ENCODE measurements at places on chromosomes 3 and 15.
A peak's percentile ranks its signal among the peaks of the same experiment; 100 is the strongest.

DNA sequence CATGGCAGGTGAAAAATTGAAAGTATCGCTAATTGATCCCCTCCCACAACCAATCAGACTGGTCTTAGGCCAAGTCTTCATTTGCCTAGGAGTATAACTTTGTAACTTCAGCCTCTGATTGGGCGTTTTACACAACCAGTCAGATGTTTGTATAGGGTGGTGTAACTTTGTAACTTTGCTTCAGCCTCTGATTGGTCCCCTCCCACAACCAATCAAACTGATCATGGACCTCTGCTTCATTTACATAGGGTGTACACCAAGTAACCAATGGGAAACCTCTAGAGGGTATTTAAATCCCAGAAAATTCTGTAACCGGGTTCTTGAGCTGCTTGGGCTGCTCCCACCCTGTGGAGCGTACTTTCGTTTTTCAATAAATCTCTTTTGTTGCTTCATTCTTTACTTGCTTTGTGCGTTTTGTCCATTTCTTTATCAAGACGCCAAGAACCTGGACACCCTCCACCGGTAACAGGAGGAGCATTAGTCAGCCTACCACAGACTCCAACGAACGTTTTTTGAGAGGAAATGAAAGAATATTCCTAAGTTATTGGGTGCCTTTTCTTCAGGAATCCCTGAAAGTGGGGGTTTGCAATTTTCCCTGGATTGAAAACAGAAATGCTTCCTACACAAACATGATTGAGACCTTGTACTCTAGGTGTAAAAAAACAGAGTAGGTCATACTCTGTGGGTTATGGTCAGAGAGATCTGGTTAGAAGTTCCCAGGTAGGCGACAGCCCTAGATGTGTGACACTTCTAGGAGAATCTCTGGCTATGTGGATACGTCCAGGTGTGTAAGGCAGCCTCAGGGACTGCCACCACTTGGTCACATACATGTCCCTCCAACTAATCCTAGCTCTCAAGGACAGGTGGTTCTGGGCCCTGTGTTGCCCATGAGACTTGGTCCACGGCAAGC lies 5.5 kb upstream of the SACM1L start:
- no peak for DNase-seq

DNA sequence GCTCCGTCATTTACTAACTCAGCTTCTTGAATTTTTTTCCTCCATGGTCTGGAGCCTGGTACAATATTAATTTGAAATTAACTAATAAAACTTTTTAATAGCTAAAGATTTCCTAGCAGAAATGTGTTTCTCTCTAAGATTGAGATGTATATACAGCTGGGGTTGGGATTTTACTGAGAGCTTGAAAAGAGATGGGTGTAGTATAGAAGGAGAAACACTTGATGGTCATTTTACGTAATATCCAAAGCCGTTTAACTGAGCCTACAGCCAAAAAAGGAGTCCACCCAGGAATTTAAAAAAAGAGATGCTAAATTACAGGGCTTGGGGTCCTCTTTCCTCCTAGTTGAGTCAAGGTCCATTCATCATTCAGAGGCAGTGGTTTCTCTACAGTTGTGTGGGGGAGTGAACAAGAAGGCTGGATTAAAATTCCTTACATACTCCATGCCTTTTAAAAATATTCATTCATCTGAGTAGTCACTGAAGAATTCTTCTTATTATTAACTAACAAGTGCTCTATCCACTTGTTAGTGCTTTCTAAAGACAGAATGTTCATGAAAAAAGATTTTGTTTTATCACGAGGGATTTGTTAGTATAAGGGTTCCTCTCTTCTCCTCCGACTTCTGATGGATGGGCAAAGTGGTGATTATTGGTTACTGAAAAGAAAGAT lies 255.3 kb upstream of the IL12A start:
- peak; percentile 79 for DNase-seq

DNA sequence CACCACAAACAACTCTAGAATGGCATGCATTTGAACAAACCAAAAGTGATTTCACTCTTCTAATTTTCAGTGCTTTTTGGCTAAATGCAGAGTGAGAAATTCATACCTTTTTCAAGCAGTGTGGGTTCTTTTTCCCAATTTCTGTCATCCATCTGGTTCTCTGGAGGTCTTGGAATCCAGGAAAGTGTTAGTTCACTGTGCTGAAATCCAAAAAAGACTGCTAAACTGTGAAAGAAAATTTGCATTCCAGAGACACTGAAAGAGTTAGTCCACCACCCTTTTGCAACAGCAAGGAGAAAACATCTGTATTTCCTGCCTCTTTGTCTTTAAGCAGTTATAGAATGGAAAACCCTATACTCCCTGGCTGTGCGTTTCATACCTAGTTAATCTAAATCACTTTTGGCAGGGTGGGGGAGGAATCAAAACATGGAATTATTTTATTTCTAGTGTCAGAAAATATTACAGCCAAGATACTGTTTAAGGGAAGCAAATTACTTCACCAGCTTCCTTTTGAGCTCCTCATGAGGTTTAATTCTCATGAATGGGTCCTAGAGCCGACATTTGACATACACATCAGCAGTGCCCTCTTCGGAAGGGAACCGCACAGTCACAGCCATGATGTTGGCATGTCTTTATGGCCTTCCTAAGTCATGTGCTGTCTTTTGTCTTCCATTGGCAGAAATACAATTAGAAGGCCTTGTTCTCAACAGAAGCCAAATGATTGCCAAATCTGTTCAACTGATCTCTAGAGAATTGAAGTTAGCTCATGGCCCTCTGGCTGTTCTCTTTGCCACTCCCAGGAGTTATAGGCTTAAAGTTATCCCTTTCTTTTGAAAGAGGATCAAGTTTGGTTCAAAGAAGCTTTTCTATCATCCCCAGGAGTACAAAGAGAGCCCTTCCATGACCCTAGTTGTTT lies 317.7 kb upstream of the TPRG1 start:
- DNase-seq = peak; percentile 68

DNA sequence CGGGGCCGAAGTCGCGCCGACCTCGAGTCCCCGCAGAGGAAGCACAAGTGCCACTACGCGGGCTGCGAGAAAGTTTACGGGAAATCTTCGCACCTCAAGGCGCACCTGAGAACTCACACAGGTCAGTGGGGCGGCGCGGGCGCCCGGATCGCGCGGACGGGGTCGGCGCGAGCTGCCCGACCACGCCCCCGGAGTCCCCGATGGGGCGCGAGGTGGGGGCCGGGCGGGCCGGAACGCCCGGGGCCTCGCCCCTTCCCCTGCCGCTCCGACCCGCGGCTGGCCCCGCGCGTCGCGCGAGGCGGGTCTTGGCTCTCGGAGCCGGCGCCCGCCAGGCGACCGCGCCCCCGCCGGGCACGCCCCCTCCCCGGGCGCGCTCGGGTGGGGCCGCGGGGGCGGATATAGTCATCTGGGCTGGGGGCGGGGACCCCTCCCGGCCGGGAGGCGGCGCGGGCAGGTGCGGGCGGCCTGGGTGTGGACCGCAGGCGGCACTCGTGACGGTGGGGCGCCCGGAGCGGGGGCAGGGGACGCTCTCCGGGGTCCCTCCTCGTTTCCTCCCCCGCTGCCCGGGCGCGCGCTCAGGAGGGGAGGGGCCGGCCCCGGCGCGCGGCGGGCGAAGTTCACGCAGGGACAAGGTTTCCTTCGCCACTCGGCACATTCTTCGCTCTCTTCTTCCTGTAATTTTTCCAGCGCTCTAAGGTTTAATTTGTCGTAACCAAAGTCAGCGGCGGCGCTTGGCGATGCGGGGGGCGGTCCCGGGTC lies 1.2 kb downstream of the KLF13 start:
- no peak for DNase-seq

DNA sequence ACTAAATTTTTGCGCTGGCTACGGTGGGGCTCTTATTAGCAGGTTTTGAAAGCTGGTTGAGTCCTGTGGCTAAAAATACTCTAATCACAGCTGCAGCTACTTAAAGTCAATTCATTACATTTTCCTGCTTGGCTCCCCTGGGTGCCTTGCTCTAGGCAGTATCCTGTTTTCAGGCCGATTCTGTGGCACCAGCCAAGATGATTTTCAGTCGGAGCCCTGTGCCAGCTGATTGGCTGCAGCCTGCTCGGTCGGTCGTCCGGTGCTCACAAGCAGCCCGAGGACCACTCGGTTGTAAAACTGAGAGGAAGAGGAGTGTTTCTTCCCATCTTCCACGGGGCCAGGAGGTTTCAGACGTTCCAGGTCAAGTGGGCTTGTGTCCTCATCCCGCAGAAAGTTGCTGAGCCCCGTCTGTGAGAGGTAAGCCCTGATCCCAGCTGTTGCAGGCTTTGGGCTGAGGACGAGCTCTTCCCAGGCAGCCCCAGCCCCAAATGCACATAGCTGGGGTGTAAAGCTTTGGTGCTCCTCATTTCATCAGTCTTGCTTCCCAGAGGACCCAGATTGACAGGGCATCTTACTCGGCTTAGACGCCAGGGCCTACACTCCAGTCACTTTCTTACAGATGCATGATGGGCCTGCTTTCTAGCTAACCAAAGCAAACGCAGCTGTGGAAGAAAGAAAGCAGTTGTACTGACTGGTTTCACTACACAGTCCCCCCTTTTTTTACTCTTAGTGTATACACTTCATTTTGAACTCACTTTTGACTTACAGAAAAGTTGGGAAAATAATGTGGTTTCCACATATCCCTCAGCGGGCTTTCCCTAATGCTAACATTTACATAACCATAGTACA lies 15.9 kb downstream of the LYSMD4 start:
- no peak for DNase-seq

DNA sequence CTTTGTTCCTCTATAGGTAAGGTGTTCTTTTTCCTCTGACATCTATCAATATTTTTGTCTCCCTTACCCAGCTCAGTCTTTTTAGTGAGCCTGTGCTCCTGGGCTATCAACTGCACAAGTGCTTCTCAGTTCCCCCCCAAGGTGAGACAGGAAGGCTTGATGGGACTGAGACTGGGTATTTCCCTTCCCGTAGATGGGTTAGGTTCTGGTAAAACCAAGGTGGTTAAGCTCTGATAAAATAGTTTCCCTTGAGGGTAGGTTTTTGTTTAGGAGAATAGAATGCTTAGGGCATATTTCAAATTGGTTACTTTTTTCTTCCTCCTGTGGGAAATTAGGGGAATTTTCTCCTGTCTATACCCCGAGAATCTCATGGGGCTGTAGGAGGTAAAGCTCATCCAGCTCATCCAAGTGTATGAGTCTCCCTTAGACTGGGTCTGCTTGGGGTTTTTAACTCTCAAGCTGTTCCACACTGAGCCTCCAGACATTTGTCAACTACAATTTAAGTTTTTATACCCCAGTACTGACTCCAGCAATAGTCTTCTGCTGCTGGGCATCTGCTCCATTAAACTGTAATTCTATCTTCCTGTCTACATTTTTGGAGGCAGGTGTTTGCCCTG lies 44.9 kb downstream of the OXSR1 start:
- DNase-seq = no peak

GRCh38 chr3:117600666-117601065 lies 891.1 kb downstream of the TUSC7 start:
- DNase-seq = no peak

GRCh38 chr3:184678317-184679055 lies 33.4 kb downstream of the MAGEF1 start:
- no peak for DNase-seq

DNA sequence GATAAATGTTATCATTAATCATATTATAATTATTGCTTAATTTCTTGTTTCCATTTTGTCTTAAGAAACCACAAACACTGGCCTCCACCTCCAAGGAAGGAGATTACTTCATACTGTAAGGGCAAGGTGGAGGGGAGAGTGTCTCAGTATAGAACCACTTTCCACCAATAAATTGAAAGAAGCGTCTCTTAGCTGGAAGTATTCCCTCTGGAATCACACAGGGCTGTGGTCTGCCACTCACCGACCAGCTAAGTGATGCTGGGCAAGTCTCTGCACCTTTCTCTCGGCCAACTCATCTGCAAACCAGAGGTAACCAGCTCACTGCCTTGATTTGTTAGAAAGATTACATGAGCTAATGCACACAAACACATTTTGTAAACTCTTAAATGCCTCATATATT lies 63.1 kb downstream of the EIF4E3 start:
- no peak for DNase-seq
